Activated naive CD4-positive, alpha-beta T cell treated with anti-CD3 and anti-CD28 coated beads for 36 hours (primary cell): ENCODE measurements at places on chromosomes 2 and 18. TPM values are rescaled to one million over a fixed set of nuclear protein-coding genes. Genes with fewer than 3 reads are reported as not detected.

Gene TMEM178A
- 0.25 TPM for total RNA-seq

Gene ZSWIM2
- total RNA-seq, result not detected

- DNase-seq, result no peak
- no peak overlapping the region for H3K4me3 ChIP-seq
- no peaks in the 10 kb centered on the region for H3K4me1 ChIP-seq
These were observed 103.4 kb downstream of the ETAA1 start for GRCh38 chr2:67500541-67500940.

- H3K4me1 ChIP-seq, result no peaks in the 10 kb centered on the region
- no peak overlapping the region for H3K27ac ChIP-seq
- peak; percentile 43 for DNase-seq
- no peaks in the 10 kb centered on the region for H3K36me3 ChIP-seq
- peaks cover 19% of the 10 kb centered on the region for H3K27me3 ChIP-seq
These were observed 8.6 kb upstream of the RNF152 start for GRCh38 chr18:61901323-61901986.

- no peaks in the 10 kb centered on the region for H3K27me3 ChIP-seq
- DNase-seq, result peak; percentile 49
- peaks cover 12% of the 10 kb centered on the region for H3K36me3 ChIP-seq
- peak overlapping the region; percentile 98 for H3K27ac ChIP-seq
- peak overlapping the region; percentile 74 for H3K4me3 ChIP-seq
These were observed 34.7 kb downstream of the ST3GAL5 start for GRCh38 chr2:85854166-85854509.

GRCh38 chr2:32712870-32713269 is 85.0 kb downstream of the TTC27 start:
- H3K36me3 ChIP-seq, result peaks cover 46% of the 10 kb centered on the region
- DNase-seq, result no peak
- H3K27ac ChIP-seq, result no peak overlapping the region
- H3K4me3 ChIP-seq, result no peak overlapping the region

- no peaks in the 10 kb centered on the region for H3K4me1 ChIP-seq
- H3K27ac ChIP-seq, result no peak overlapping the region
- no peak overlapping the region for H3K4me3 ChIP-seq
- H3K27me3 ChIP-seq, result peaks cover 13% of the 10 kb centered on the region
- no peak for DNase-seq
These were observed 62.3 kb upstream of the NYAP2 start for GRCh38 chr2:225337183-225337582.
